ENCODE measurements at places on chromosomes 7 and 10. TPM values are rescaled to one million over a fixed set of nuclear protein-coding genes. Genes with fewer than 3 reads are reported as not detected.

DNA sequence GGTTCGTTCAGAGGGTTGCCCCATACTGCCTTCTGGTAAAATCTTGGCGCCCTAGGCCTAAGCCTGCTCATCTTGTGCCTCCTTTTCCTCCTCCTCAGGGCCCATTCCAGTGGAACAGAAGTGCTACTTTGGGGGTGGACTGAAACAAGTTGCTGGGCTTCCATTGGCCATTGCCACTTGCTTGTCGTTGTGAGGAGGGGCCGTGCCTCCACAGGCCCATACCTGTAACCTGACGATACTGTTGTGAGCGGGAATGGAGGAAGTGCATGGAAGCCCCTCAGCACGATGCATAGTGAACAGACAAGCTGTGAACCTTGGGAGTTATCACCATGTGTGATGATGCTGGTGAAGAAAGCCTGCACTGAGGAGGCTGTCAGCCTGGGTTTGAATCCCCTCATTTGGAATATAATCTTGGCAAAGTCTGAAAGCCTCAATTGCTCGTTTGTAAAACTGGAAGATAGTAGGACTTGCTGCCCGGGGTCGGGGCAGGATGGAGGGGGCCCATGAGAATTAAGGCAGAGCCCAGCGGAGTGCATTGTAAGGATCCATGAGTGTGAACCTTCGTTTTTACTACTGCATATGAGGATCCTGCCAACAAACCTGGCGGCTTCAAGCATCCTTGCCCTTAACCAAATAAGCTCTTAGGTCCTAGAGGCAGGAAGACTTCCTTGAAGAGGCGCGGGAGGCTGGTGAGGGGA is 671 bp upstream of the PAPSS2 start:
- DNase-seq: no peak

DNA sequence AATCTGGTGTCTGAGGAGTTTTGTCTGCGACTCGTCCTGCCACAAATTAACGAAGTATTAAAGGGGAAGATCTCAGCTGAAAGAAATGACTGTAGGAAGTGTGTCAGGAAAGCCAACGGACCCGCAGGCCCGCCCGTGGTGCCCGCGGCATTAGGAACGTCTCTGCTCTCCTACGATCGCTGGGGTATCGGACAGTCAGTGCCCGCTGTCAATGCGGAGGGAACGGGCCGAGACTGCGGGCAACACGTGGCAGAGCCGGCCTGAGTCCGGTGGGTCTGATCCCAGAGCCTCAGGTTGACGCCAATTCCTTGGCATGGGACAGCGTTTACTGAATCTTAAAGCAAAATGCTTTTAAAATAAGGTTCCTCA is 128.7 kb downstream of the KBTBD2 start:
- no peak for DNase-seq

DNA sequence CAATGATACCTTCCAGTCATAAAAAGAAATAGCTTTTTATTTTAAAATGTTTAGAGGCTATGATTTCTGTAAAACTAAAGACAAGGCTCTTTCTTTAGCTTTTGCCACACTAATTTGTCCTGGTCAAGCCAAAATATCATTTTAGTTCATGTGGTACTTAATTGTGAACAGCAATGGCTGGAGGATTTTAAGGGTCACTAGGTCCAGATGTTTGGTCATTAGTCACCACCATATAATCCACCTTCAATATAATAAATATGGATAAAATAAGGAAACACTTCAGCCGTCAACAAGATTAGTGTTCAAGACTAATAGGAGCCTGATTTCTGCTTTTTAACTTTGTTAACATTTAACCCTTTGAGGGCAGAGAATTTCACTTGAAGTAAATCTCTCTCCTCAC is 50.0 kb upstream of the HGF start:
- DNase-seq: no peak

- DNase-seq: no peak
Measured at GRCh38 chr10:29691564-29692072, 56.8 kb upstream of the SVIL start.

- no peak for DNase-seq
Measured at GRCh38 chr10:3588816-3589215, 196.2 kb downstream of the KLF6 start.

GRCh38 chr10:121708728-121709674 is 110.8 kb upstream of the FGFR2 start:
- DNase-seq: no peak

DNA sequence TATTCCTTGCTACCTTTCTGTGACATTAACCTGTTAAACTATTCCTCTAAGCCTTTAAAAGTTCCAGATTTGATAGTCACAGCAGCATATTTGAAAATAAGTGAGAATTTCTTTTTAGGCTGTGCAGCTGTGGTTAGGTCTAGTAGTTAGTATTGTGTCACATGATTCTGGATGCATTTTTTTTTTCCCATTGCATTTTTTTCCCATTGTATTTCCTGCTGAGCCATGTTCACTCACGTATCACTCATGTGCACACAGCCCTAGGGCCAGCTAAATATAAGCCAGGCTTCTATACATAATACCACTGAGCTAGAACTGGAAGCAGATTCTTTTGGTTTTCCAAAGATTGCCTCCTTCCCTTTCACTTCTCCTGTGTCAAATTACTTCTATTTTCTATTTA is 37.4 kb downstream of the DNAJC9 start:
- no peak for DNase-seq

GRCh38 chr10:94299417-94299816 is 63.3 kb downstream of the NOC3L start:
- DNase-seq: peak; percentile 62

- no peak for DNase-seq
Measured at GRCh38 chr10:1173091-1173490, 116.9 kb downstream of the WDR37 start.

DNA sequence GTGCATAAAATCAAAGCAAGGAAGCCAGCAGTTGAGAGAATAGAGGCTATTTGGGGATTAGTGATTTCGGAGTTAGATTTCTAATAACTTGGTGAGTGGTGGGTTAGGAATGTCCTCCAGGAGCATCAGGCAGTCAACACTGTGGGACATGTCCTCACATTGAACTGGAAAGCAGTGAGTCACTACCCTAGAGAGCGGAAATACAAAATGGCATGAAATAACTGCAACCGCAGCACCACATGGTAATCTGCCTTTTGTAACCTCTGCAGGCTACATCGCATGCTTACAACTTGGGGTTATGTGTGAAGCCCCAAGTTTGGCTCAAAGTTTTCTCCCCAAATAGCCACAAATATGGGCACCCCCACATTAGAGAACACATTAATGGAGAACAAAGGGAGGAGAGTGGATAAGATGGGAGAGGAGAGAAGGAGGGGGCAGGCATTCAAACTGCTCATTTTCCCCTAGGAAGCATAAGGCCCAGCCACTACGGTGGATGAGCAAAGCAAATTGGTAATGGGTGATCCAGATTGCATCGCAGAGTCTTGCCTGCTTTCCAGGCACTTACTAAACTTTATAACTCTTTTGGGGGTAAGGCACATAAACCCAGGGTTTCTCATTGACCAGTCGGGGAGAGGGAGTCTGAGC is 22.0 kb upstream of the SLF2 start:
- DNase-seq: no peak

GRCh38 chr10:62529396-62529795 is 155.2 kb downstream of the ZNF365 start:
- no peak for DNase-seq

- DNase-seq: no peak
Measured at GRCh38 chr7:127781081-127781480, 129.1 kb downstream of the SND1 start.

- no peak for DNase-seq
Measured at GRCh38 chr10:133526957-133527588, at the start of gene CYP2E1. CYP2E1 (plus strand) TSS chr10:133527363; CDS start chr10:133527396, 33 bp downstream.

GRCh38 chr7:50492770-50493519 is 42.8 kb upstream of the FIGNL1 start:
- DNase-seq: no peak

DNA sequence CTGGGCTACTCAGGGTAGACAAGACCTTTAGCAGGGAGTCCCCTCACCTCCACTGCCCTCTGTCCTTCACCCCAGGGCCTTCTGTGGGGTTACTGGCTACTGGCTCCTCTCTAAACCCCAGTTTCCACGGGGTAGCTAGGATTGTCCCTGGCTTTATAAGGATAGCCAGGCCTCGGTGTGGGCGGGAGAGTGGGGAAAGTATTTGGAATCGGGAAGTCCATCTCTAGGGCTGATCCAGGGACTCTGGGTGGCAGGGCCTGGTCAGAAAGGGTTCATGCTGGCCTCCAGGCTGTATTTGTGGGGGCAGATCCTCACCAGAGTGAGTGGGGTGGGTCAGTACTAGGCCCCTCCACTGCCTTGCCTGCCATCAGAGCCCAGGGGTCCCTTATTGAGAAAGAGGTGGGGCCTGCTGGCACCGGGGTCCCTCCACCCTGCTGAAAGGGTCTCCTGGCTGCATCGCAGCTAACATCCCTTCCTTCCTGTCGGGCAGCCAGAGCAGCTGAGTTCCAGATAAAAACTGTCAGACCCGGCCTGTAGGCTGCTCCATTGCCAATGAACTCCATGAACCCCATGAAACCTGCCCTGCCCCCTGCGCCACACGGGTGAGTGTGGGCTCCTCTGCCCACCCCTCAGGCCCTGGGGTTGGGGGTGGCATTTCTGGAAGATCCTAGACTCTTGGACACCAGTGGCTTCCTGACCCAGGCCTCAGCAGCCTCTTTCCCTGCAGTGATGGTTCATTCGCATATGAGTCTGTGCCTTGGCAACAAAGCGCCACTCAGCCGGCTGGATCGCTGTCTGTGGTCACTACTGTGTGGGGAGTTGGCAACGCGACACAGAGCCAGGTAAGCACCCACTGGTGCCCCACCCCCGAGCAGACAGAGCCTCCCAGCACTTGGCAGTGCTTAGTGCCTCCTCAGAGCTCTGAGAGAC is 7.3 kb downstream of the ZMIZ2 start:
- peak; percentile 8 for DNase-seq

GRCh38 chr10:92011560-92012214 is 88.1 kb downstream of the BTAF1 start:
- peak; percentile 11 for DNase-seq

DNA sequence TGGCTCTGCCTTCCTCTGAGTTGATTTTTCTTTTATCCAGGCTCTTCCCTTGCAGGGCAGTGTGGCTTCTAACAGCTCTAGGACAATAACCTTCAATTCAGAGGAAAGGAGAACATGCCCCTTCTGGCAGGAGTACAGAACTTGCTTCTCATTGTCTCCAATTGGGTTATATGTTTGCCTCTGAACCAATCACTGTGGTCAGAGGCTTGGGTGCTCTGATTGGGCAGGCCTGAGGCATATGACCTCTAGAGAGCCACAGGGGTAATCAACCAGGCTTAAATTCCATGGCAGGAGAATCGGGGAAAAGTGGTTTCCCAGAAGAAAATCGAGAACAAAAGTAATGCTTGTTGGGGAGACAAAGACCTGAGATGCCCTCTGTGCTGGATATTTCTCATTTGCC is 240.0 kb downstream of the REEP3 start:
- no peak for DNase-seq

DNA sequence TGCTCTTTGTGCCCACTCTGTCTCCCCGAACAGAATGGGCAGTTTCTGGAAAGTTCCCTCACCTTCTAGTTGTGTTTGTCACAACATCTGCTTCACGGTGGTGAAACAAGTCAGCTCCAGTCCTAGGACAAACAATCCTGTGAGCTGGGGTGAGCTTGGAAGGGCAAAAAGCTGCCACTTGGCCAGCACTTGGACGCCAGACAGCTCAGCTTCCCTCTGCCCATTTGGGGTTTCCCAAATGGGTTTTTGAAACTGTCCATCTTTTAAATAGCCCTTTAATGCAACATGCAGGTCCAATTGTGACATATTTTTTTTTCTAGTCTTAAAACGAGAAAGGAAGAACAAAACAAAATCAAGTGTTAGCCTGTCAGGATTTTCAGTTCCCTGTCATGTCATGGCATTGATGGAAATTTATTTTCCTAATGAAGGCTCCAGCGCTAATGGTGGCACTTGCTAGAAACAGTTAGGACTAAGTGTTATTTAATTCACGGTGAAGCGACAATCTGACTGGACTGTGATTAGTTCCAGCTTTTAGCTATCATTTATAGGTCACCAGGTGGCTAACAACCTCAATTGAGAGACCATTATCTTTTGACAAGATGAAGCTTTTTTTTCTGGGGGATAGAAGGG is 181.7 kb downstream of the MYOF start:
- DNase-seq: no peak

The OR2A5 gene
- not detected for total RNA-seq

The TAS2R38 gene
- not detected for total RNA-seq

The FAM25C gene
- total RNA-seq: not detected

The ALOX5 gene
- 0.92 TPM for total RNA-seq

The MKX gene
- total RNA-seq: 0.07 TPM

The NRG3 gene
- total RNA-seq: not detected

The SHOC2 gene
- total RNA-seq: 17.2 TPM

The TMEM178B gene
- total RNA-seq: not detected

The EIF4H gene
- total RNA-seq: 408 TPM

The ECHDC3 gene
- total RNA-seq: 17.9 TPM

The FFAR4 gene
- total RNA-seq: not detected
